HT1080 (cell line): ENCODE measurements at places on chromosomes 1 and 21. TPM values are rescaled to one million over a fixed set of nuclear protein-coding genes. Genes with fewer than 3 reads are reported as not detected.
A peak's percentile ranks its signal among the peaks of the same experiment; 100 is the strongest.

NR1I3 gene
- total RNA-seq: not detected in 2 replicates

DNA sequence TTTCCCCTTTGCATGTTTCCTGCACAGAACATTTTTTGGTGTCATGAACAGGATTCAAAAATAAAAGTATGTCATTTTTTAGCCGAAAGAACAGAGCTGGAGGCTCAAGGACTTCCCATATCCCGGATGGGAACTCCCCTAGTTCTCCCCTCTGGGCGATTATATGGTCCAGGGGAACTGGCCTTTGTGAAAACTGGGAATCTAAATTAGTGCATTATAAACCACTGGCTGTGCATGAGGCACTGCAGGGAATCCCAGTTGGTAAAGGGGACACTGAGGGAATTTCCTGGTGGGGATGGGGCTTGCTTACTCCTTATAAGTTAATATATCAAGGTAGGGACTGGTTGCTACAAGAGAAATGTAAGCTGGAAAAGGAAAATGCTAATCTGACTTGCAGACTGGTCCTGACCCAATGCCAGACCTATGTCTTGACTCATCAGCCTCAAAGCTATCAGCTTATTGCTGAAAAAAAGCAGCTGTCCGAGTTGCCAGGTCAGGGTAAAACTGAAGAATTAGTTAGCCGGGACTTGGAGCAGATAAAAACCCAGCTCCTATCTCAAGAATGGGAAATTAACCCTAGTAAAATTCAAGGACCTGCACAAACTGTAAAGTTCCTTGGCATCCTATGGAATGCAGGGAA lies 122.6 kb downstream of the FCRL5 start:
- peak; percentile 12 for DNase-seq

CD1E gene
- not detected in 2 replicates for total RNA-seq

DNA sequence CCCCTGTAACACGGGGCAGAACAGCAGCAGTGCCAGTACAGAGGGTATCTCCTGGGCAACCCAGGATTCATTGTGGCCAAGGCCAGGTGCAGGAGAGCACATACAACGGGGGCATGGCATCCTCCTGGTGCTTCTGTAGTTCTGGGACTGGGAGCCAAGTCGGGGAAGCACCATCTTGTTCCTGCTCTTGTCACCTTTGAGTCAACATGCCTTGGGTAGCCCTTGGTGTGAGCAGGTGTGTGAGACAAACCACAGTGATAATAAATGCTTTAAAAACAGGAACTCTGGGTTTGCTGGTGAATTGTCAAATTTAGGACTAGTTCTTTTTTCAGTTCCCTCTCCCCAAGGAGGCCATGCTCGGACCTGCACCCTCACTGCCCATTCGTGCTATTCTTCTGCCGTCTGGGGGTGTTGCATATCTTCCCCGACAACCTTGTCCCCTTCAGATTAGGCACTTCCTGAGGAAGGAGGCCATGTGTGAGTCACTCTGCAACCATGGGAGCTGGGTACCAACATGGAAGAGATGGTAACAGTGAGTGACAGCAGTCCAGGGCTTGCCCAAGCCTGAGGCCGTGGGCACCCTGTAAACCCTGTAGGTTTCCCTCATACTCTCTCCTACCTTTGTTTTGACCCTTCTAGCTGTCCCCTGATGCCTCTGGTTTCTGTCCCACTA lies 150.2 kb downstream of the GRIK3 start:
- DNase-seq: no peak
